ENCODE measurements at places on chromosomes 6 and 20. TPM values are rescaled to one million over a fixed set of nuclear protein-coding genes. Genes with fewer than 3 reads are reported as not detected.

PLN gene
- total RNA-seq, result not detected

CENPQ gene
- 11.7 TPM for total RNA-seq

SLC17A3 gene
- 2.5 TPM for total RNA-seq

EYS gene
- total RNA-seq, result not detected

SMPD2 gene
- 6.7 TPM for total RNA-seq

OPRL1 gene
- total RNA-seq, result 1.3 TPM

Data from activated T-cell treated with anti-CD3 and anti-CD28 coated beads, Interleukin-2, amount 50 U/mL, for 72 hours (primary cell).